Right lobe of liver (tissue), 6 donors: ENCODE measurements at places on chromosomes 13 and 19.

- no peak for DNase-seq
These were observed 83.1 kb downstream of the AKAP11 start for GRCh38 chr13:42355092-42355485.

- no peak for DNase-seq
These were observed 214.0 kb upstream of the SOX1 start for GRCh38 chr13:111852725-111853518.

DNA sequence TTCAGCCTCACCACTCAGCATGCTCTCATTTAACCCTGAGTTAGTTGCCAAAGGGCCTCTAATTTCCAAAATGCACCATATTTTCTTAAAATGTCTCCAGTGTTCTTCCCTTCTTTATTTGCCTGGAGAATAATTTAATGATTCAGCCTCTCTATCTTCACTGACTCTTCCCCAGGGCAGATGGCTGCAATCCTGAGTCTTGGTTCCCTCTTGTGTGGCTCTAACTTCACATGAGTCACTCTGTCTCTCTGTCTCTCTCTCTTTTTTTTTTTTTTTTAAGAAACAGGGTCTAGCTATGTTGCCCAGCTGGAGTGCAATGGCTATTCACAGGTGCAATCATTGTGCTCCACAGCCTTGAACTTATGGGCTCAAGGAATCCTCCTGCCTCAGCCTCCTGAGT is 251.4 kb downstream of the VWA8 start:
- DNase-seq = no peak

DNA sequence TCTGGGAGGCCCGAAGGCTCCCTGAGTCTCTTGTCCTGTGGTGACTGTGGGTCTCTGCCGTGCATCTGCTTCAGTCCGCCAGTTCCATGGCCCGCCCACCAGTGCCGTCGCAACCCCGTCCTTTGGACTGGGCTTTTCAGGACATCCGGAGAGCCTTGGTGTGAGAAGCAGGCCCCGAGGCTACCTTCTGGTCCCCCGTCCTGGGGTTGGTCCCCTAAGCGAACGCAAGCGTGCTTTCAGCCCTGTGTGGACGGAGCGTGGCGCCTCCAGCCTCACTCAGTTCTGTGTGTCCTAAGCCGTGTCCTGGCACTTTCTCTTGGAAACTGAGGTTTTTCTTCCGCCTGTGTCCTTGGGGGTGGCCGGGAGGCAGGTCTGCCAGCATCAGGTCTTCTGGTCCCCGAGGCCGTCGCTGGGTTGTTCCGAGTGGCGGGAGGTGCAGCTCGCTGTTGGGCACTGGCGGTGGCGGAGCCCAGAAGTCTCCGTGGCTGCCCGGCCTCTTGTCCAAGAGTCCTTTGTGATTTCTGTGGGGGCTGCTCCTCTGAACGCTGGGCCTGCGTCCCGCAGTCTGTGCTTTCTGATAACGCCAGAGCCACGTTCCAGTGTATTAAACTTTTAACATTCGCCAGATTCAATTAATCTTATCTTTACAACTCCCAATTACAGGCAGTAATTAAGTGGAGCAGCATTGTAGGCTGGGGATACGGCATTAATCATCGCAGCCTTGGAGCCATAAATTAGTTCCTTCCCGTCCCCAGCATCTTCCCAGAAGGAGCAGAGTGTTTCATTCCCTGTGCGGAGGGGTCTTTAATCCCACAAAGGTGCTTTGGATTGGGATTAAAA is 99.5 kb downstream of the KDM4B start:
- no peak for DNase-seq

GRCh38 chr13:75061909-75062308 is 420.1 kb downstream of the TBC1D4 start:
- DNase-seq = no peak

DNA sequence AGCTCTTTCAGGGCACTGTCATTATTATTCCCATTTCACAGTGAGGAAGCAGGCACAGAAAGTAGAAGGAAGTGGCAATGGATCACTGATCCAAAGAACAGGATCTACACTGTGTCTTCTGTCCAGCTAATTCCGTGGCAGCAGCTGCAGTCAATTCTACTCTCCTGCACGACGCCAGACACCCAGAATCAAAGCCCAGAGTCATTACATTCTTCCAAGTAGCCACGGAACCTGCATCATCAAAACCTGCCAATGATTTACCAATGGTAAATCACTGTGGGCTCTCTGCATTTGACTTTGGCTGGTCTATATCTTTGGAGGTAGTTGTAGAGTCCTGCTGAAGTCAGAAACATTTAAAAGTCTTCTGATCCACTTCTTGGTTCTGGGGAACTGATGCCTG is 767.7 kb downstream of the LIG4 start:
- no peak for DNase-seq

- no peak for DNase-seq
These were observed 14.3 kb downstream of the MRPS12 start for GRCh38 chr19:38944981-38945506.

DNA sequence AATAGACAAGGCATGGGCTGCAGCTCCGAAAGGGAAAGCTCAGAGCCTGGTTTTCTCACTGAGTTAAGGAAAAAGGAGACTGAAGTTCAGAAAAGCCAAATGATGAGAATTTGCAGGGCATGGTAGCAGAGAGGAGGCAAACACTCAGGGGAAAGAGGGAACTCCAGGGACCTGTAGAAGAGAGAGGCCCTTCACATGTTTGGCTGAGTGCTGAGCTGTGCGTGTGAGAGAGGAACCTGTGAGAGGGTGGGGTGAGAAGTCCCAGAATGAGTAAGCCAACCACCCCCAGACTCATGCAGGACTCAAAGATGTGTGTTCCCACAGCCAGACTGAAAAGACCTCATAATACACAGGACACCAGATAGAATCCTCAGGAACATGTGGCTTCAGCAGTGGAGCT is 2.8 kb upstream of the CRYL1 start:
- no peak for DNase-seq
